Left kidney (tissue), 8 donors: ENCODE measurements at places on chromosomes 1 and 21. TPM values are rescaled to one million over a fixed set of nuclear protein-coding genes. Genes with fewer than 3 reads are reported as not detected.

DNA sequence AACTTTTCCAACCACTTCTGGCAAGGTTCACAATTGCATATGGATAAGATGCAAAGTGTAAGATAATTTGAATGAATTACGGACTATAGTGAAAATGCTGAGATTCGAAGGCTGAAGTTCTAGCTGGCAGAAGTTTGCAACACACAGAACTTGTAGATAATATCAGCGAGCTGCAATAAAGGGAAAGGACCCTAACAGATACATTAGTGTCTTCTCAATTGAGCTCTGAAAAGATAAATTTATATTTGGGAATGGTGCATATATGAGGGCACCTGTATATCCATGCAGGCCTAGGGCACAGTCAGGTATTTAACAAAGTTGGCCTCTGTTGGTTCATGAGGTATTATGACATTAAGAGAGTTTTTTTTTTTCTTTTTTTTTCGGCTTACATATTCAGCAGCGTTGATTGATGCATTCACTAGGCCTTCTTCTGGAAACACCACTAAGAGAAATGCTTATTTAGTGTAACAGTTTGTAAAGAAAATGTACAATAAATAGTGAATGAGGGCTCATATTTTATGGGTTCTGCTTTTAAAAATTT, 2.2 kb downstream of the NFIA start:
- DNase-seq: no peak

DNA sequence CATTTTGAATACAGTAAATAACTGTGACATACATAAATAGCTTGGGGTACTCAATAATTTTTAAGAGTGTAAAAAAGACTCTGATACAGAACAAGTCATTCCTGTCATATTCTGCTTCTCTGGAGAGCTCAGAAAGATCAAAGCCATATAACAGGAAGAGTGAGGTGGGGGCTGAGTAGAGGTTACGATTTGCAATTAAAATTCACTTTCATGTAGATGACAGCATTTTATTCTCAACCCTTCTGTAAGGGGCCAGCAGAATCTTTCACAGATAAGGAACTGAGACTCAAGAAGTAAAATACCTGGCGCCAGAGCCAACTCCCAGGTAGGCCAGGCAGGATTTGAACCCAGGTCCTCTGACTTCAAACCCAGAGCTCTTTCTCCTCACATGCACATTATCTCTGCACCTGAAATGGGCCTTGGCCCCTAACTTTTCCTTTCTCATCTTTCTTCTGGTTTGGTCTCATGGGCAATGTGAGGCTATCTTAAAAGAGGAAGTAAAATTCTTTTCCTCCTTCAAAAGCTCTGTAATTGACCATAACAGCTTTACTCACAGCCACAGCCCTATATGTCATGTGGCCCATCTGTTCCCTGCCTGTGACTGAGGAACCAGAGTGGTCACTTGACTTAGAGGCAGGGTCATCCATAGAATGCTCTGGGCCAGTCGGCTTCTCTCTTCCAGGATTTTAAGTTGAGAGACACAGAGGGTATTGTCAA, 80.9 kb upstream of the SYT6 start:
- DNase-seq: no peak

GRCh38 chr1:147853391-147853790, 49.2 kb upstream of the GJA8 start:
- no peak for DNase-seq

- no peak for DNase-seq
Measured at GRCh38 chr1:10962483-10962882, 50.0 kb upstream of the TARDBP start.

GRCh38 chr1:164440232-164440631, 118.8 kb upstream of the PBX1 start:
- peak; percentile 6 for DNase-seq

GRCh38 chr1:87404296-87404695, 75.6 kb downstream of the LMO4 start:
- DNase-seq: no peak

DNA sequence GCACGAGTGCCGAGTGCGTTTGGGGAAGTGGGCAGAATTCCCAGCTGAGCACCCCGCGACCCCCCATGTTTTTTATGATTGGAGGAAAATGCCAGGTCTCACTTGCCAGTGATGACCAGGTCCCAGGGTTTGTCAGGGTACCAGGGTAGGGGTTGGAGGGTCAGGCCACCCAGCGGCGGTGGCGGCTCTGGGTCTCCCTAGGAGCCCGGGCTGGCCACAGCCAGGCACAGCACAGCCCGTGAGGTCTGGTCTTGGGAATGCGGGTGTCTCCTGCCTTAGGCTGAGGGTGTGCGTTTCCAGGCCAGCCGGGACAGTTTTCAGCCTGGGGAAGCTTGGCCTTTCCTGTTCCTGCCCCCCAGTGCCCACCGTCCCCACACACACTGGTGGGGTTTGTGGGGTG, 22.7 kb downstream of the PRKCZ start:
- no peak for DNase-seq

DNA sequence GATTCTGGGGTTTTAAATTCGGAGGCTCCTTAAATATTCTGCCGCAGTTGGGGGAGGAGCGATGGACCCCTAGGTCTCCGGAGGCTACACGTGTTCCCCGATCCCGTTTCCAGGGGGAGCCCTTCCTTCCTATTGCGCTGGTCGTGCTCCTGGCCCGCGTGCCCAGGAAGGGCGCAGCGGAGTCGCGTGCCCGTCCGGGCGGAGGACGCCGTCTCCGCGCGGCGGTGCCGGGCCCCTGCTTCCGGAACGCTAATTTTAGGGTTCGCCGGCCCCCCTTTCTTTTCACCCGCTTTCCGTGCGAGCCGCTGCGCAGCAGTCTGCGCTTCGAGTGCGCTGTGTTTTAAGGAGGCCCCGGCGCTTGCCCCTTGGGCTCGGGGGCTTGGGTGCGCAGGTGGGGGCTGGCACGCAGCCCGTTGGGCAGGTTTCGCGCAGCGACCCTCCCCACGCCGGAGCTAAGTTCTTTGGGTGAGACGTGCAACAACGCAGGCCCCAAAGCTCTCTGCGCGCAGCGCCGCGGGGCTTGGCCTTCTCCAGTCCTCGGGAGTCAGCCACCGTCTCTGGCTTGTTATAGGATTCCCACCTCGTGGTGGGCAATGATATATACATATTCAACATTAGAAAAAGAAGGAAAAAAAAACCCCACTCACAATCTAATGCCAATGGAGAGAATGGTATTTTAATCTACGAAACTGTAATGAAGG, 43.5 kb upstream of the DNAJC6 start:
- DNase-seq: peak; percentile 53

- no peak for DNase-seq
Measured at GRCh38 chr1:57017717-57018116, 51.9 kb upstream of the C8B start.

DNA sequence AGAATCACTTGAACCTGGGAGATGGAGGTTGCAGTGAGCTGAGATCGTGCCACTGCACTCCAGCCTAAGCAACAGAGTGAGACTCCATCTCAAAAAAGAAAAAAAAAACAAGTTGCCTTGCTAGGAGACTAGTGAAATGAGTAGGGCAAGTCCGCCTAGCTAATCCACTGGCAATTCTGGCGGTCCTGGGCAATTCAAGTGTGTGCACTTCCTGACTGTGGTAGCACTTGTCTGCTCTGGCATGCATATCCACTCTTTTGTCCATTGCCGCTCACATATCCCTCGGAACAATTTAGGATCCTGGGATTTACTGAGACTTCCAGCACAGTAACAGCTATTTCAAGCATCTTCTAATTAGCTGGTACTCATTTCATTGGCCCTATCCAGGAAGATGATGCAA, 426.3 kb upstream of the ADGRL2 start:
- no peak for DNase-seq

The LCE1C gene
- polyA plus RNA-seq: not detected

The CELA3B gene
- polyA plus RNA-seq: 0.38 TPM

The CCDC27 gene
- polyA plus RNA-seq: 0.20 TPM

The MYCL gene
- polyA plus RNA-seq: 7.1 TPM

The HES3 gene
- not detected for polyA plus RNA-seq

The COL24A1 gene
- polyA plus RNA-seq: 1.8 TPM

The SAMSN1 gene
- polyA plus RNA-seq: 3.2 TPM

The TCHHL1 gene
- not detected for polyA plus RNA-seq

The HEATR1 gene
- 35.6 TPM for polyA plus RNA-seq
